KBM-7 (cell line): ENCODE measurements at places on chromosomes 3 and 15.

DNA sequence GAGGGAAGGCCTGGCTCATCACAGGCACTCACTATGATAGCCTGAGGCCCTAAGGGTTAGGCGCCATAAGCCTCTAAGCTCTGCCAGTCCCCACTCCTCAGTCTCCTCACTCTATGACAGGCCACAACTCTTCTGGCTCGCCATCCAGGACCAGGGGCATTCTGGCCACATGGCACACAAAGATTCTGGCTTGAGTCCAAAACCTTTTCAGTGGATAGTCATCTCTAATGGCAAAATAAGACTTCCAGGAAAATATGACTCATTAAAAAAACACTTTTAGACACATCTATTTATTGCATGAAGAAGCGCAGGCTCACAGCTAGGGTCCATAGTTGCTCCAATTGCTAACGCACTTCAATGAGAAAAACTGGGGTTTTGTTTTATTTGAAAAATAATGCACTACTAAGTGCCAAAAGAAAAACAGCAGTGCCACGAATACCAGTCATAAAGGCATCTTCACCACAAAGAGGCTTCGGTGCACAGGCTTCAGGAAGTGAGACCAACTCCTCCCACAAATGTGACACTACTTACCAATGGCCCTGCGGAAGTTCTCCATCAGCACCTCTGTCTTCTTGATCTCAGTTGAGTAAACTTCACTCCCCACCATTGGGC, 11.1 kb downstream of the RUVBL1 start:
- peak; percentile 76 for DNase-seq

- peak; percentile 35 for DNase-seq
Measured at GRCh38 chr3:194177141-194177540, 41.2 kb downstream of the HES1 start.

DNA sequence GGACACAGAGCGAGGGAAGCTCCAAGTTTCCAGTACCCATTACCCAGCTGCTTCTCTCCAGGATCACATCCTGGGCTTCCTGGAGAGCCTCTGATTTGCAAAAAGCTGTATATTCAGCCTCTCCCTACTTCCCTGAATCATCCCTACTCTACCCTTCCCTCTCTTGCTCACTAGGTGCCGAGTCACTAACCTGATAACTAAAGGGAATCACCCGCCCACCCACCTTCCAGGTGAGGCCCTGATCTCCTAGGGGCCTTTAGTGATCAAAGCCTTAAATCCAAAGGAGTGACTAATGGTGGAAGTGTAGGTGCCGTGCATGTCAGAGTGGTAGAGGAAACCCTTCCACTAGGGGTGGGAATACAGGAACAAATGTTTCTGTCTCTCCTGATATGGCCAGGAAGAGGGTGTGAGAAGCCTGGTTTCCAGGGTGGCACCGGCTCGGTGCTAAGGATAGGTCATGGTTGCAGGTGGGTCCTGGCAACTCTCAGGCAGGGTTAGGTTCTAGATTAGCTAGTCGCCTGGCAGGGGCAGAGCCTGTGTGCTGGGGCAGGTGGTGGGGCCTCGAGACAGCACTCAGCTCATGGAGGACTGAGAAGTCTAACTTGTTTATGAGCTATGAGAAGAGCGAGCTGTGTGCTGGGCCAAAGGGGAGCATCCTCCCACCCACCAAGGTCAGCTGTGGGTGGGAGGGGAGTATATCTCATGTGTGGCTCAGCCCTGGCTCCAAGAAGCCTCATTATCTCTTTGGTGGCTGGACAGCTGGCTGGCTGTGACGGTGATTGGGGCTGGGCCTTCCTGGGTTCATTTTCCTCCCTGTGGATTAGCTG, 10.1 kb downstream of the SEMA7A start:
- DNase-seq = no peak

- DNase-seq = no peak
Measured at GRCh38 chr3:115704661-115705338, 81.5 kb downstream of the GAP43 start.

DNA sequence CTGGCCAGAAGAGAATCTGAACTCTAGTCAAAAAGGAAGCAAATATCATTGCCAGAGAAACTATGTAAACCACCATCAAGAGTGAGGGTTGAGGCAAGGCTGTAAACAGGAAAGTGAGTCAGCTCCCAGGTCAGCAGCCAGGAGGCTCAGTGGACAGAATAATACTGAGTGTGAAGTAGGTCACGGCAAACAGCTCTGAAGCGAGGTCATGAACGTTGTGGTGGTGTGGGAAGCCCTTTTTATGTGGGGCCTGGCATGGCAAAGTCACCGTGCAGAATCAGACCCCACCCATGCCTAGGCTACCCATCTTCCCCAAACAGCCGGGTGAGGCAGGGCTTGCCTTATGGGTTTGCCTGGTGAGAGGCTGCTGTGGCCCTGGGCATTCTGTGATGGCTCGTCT, 43.9 kb downstream of the THBS1 start:
- DNase-seq = no peak
